Fibroblast of upper back skin (primary cell): ENCODE measurements at places on chromosomes 1 and 21.

- peak; percentile 46 for DNase-seq
These were observed 4.6 kb downstream of the KLHDC8A start for GRCh38 chr1:205351984-205352713.

DNA sequence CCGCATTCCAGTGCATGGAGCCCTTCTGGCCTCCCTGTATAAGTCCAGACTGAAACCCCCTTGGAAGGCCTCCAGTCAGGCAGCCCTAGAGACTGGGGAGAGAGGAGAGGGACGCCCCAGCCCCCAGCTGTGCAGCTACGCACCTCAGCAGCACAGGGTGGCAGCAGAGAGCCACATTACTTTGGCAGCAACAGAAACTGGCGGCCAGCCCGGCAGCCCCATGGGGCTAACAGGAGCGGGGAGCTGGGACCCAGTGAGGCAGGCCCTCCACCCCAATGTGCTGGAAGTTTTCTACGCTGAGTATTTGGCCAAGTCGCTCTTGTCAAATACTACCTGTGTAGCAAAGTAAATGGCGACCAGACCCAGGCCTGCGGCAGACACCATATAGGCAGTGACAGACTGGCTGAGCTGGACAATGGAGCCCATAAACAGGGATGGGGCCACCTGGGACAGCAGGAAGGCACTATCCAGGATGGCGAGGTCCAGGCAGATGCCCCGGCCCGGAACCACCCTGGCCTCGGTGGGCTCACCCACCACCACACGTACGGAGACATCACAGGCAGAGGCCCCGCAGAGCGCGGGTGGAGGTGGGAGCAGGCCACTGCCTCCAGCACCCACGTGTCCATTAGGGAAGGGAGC is 21.2 kb downstream of the SLC45A3 start:
- DNase-seq = peak; percentile 67

DNA sequence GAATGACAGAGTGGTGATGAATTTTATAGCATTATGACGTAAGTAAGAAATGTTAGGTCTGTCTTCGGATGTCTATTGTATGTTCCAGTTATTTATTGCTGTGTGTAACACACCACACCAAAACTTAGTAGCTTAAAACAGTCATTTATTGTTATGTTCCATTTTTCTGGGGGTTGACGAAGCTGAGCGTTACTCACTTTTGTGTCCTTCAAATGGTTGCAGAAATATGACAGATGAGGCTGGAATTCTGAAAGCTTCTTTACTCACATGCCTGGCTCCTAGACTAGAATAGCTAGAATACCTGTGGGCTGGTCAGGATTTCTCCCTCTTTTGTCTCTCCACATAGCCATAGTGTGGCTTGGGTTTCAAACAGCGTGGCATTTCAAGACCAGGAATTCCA is 62.1 kb upstream of the S1PR1 start:
- DNase-seq = peak; percentile 98

DNA sequence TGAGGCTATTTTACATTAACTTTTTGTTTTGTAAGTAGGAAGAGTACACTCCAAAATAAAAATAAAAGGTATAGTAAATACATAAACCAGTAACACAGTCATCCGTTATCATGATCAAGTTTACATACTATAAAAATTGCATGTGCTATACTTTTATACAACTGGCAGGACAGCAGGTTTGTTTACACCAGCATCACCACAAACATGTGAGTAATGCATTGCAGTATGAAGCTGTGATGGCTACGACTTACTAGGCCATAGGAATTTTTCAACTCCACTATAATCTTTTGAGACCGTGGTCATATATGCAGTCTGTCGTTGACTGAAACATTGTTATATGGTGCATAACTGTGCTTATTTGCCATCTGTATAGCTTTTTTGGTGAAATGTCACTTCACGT is 106.2 kb downstream of the CENPF start:
- no peak for DNase-seq

GRCh38 chr1:183583466-183583865 is 6.8 kb downstream of the NCF2 start:
- DNase-seq = no peak

- no peak for DNase-seq
These were observed 58.7 kb upstream of the ABCG1 start for GRCh38 chr21:42160111-42160721.

DNA sequence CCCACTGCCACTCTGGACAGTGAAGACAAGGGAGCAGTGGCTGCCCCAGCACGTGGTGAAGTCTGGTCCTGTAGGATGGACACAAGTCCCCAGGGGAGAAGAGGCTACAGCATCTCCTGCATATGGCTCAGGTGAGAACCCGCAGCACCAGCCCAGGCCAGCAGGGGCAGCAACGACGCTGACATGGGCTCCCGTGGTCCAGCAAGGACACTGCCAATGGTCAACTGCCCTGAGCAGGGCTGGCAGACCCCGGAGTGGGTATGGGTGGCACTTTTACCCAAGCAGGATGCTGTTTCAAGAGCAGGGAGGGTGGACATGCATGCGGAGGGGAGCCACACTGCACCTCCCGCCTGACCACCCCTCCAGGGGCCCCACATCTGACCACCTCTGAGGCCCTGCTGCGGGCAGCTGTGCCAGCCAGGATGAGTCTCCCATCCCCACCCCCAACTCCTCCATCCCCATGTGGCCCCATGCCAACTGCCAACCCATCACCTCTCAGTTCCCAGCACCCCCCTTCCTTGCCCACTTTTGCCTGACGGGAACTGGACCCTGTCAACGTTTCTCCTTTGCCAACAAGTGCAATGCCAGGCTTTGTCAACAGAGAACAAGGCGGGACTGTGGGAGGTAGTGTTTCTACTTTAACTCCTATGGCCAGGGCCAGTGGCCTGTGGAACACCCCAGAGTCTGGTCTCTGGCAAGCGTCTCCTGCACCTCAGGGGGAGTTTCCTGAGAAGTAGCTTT is 8.6 kb downstream of the MORN1 start:
- no peak for DNase-seq

- DNase-seq = peak; percentile 89
These were observed 81.1 kb downstream of the TNFSF18 start for GRCh38 chr1:172969611-172970010.

DNA sequence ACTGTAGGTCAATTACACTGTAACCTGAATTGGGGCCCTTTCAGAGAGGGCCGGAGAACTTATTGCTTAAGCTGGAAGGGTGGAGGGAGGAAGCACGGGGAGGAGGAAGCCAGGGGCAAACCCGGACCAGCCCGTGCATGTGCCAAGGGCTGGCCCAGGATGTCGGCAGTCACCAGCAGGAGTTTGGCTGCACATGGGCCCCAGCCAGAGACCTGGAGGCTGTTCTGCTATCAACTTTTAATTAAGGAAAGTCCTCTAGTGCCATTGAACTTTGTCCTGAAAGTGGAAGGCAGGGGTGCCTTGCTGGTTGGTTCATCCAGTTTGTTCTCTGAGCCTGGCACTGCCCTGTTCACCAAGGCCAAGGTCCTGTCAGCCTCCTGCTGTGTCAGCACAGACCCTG is 200.8 kb upstream of the VAMP3 start:
- no peak for DNase-seq

GRCh38 chr1:243834130-243834529 is 15.9 kb downstream of the AKT3 start:
- no peak for DNase-seq

GRCh38 chr1:35727434-35728040 is 8.9 kb upstream of the C1orf216 start:
- no peak for DNase-seq

DNA sequence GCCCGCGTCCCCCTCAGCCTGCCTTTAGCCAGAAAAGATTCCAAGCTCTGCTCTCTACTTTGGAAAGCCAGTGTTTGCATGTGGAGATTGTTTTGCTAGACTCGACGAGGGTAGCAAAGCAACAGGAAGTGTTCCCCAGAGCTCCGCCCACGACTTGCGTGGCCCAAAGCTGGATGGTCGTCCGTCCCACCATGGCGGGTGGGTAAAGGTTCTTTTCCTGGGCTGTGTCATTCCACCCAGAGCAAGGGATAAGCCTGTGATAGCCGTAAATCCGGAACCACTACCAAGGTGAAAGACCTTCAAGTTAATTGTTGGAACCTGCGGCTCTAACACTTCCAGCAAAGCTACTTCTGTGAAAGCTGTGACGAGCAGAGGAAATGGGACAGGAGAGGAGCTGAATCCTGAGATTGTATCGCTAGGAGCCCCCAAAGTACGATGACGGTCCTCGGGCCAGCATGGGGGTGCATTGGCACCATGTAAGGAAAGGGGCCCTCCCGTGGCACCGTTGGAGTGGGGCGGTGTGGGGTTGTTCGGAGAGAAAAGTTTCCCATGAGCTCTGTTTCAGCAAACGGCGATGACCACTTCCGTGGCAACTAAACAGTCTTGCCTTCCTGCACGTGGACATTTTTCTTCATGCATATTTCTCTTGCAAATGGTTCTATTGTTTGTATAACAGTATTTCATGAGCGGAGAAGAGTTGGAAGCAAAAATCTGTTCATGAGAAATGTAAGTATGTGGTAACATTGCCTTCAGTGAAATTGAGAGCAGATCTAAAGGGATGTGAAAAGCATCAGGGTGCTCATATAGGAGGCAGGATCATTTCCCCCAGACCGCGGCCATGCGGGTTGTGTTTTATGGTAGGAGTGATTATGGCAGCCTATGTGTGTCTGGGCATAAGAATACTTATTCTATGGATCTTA is 8.4 kb downstream of the MX2 start:
- no peak for DNase-seq

DNA sequence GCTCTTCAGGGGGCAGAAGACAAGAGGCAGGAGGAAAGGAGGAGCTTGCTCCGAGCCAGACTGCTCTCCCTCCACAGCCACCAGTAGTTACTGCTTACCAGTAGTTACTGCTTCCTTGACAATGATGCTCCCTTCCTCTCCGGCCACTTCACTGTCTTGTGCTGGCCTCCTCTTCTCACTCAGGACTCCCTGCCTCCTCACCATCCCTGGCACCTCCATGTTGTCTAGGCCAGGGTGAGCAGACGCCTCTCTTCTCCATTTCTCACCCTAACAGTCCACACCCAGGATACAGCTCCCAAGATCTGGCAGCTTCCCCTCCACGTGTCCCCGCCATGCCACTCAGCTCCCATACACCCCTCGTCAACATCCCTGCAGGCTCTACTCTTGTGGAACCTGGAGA is 82.4 kb upstream of the TLR5 start:
- no peak for DNase-seq

GRCh38 chr1:155000726-155001424 is 1.7 kb upstream of the ZBTB7B start:
- peak; percentile 81 for DNase-seq

- DNase-seq = no peak
These were observed 5.4 kb upstream of the DNM3 start for GRCh38 chr1:171835891-171836290.

- no peak for DNase-seq
These were observed 10.5 kb downstream of the KIF21B start for GRCh38 chr1:201013031-201013485.

DNA sequence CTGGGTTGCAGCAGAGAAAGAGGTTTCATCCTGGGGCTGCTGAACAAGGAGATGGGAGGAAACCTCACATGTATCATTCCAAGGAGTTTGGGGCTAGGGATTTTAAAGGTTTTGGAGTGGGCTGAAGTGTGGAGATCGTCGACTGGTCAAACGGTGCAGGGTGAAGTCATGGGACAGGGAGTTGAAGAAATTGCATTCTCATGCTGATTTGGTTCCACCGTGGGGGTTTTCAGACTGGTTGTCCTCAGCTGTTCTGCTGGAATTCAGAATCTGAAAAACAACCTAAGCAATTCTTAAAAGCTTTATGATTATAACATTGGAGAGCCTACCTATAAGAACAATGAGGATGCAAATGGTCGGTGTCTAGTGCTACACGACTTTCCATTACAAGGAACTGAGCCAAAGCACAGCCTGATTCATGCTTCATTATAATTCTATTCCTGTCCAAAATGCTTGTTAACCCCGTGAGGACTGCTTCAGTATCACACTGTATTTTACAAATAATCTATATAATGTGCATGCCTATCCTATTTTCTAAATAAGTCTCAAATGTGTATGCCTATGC is 242.7 kb downstream of the TM2D1 start:
- DNase-seq = no peak

- no peak for DNase-seq
These were observed 3.7 kb downstream of the MMEL1 start for GRCh38 chr1:2628933-2629626.

- no peak for DNase-seq
These were observed 451.7 kb downstream of the CAMTA1 start for GRCh38 chr1:7236844-7237515.

- DNase-seq = no peak
These were observed 70.1 kb downstream of the CASZ1 start for GRCh38 chr1:10726355-10726754.

DNA sequence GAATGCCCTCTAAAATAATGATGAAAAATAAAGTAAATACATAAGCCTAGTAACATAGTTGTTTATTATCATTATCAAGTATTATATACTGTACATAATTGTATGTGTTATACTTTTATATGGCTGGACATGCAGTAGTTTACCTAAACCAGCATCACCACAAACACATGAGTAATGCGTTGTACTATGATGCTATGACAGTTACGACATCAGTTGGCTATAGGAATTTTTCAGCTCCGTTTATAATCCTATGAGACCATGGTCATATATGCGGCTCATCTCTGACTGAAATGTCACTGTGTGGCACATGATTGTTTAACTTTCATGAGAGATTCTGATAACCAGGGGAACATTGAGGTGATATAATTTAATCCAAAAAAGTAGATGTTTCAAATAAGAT is 352.1 kb downstream of the ST6GALNAC3 start:
- peak; percentile 25 for DNase-seq

GRCh38 chr1:39845569-39846566 is 37.4 kb downstream of the TRIT1 start:
- DNase-seq = peak; percentile 86

GRCh38 chr1:113545626-113546025 is 155.3 kb downstream of the MAGI3 start:
- peak; percentile 61 for DNase-seq

- peak; percentile 87 for DNase-seq
These were observed 29.9 kb upstream of the ERRFI1 start for GRCh38 chr1:8055973-8056372.

DNA sequence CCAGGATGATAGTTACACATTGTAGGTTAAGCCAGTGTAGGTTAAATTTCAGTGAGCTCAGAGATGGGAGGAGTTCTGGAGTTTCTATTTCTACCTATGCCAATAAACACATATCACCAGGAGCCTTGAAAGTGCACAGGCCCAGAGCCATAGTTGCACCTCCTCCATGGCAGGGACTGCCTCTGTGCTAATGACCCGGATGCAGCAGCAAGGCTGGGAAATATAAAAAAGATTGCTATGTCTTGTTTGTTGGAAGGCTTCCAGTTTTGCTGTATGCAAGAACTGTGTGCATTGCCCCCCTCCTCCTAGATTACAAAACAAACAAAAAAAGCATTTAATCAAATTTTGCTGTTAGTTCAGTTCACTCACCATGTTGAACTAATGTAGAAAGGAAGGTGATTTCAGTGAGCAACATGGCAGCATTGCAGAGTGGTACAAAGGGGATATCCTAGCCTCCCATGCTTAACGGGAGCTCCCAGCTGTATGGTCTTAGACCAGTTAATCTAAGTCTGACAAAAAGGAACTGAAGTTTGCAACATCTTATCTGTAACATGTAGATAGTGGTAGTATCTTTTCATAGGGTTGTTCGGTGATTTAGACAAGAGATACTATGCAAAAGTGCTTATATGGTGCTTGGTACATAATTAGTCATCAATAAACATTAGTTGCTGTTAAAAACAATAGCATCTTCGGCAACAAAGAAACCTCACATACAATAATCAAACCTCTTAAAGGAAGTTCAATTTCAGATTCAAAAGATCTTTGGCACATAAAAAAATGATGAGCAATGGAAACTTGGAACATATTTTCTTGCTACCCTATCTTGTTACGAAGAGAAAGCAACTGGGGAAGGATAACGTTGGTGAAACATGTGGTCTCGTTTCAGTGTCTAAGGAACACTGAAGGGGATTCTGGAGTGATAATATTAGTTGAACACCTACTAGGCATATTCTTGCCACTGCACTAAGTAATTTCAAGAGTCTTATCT is 309.5 kb downstream of the ASTN1 start:
- DNase-seq = no peak
